ENCODE measurements at places on chromosomes 5 and 9.

- DNase-seq: no peak
Measured at GRCh38 chr5:172603251-172603806, 37.7 kb upstream of the NEURL1B start.

GRCh38 chr5:6235726-6236125 is 142.6 kb downstream of the MED10 start:
- DNase-seq: no peak

- no peak for DNase-seq
Measured at GRCh38 chr5:89275066-89275855, 392.3 kb upstream of the MEF2C start.

GRCh38 chr5:10736808-10737207 is 24.2 kb downstream of the DAP start:
- no peak for DNase-seq

- no peak for DNase-seq
Measured at GRCh38 chr5:171609806-171610452, 175.7 kb upstream of the SMIM23 start.

GRCh38 chr9:4967523-4967922 is 17.5 kb upstream of the JAK2 start:
- no peak for DNase-seq

GRCh38 chr5:33273985-33274384 is 166.8 kb upstream of the TARS1 start:
- DNase-seq: no peak

DNA sequence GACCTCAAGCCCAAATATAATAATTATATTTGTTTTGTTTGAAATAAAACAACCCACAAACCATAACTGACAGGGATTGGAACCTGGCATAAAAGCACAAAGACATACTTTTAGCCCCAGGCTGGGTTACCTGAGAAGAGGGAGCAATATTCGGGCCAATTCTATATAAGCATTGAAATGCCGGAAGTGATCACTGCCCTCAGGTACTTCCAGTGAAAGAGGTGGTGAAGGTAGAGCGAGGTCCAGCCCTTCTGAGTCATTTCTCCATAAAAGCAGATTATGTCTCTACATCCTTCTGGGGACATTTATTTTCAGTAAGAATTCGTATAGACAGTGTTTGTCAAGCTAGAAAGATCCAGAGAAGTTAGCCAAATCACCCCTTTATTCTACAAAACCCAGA is 59.6 kb downstream of the GCNT4 start:
- no peak for DNase-seq

- DNase-seq: no peak
Measured at GRCh38 chr5:136058039-136058971, 29.5 kb downstream of the TGFBI start.

Data from stimulated activated CD4-positive, alpha-beta T cell treated with anti-CD3 and anti-CD28 coated beads, Interleukin-12 subunit alpha, Interleukin-12 subunit beta, amount 100 ng/mL, for 4 hours (primary cell).